ENCODE measurements at places on chromosomes 5 and 9. TPM values are rescaled to one million over a fixed set of nuclear protein-coding genes. Genes with fewer than 3 reads are reported as not detected.

The PCDHGA12 gene
- 5.1 TPM for total RNA-seq

The PHYHD1 gene
- total RNA-seq: 39.7 TPM

The NEURL1B gene
- total RNA-seq: 32.0 TPM

The CTSL gene
- 135 TPM for total RNA-seq

The LCN15 gene
- 0.59 TPM for total RNA-seq

The FAM153A gene
- 3.5 TPM for total RNA-seq

The FAXDC2 gene
- 26.1 TPM for total RNA-seq

The CDH9 gene
- total RNA-seq: not detected

GRCh38 chr5:103235891-103236290, 22.7 kb upstream of the MACIR start:
- no peak for DNase-seq

GRCh38 chr9:135163023-135163780, 75.7 kb downstream of the OLFM1 start:
- DNase-seq: no peak

DNA sequence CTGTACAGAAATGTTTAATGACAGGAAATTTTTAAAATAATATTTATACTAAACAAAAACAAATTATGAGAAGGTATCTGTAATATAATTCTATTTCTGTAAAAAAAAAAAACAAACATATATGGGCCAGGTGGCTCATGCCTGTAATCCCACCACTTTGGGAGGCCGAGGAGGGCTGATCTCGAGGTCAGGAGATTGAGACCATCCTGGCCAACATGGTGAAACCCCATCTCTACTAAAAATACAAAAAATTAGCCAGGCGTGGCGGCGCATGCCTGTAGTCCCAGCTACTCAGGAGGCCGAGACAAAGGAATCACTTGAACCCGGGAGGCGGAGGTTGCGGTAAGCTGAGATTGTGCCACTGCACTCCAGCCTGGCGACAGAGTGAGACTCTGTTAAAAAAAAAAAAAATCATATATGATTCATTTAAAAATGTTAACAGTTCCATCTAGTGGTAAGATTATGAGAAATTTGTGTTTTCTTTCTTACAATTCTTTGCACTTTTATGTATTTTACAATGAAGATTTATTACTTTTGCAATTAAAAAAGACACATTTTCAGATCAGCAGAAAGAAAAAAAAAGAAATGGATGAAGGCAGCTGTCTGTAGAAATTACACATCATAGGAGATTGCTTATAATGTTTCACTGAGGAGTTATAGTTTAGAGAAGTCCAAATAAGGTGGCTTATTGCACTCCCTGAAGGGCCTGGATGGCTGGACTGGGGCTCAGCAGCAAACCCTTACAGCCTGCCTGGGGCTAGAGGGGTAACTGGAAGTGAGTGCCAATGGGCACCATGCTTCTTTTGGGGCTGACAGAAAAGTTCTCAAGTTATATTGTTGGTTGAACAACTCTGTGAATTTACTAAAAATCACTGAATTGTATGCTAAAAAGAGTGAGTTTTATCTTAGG, 20.3 kb downstream of the C9orf153 start:
- no peak for DNase-seq

GRCh38 chr9:73347720-73348119, 196.1 kb downstream of the ANXA1 start:
- no peak for DNase-seq

All from left ventricle myocardium superior (tissue), 1 donor.